Regular cardiac myocyte (primary cell): ENCODE measurements at places on chromosomes 12 and 14. TPM values are rescaled to one million over a fixed set of nuclear protein-coding genes. Genes with fewer than 3 reads are reported as not detected.

The AKAP5 gene
- total RNA-seq = 0.56 and 0.58 TPM in 2 replicates

The KCNK10 gene
- total RNA-seq = not detected in 2 replicates

The B3GNT4 gene
- under 0.01 and 0.77 TPM in 2 replicates for total RNA-seq

The MFAP5 gene
- total RNA-seq = 124 and 311 TPM in 2 replicates

The NXPH4 gene
- 4.4 and 9.6 TPM in 2 replicates for total RNA-seq

The PTPRO gene
- 0.19 and 3.1 TPM in 2 replicates for total RNA-seq

The COX6A1 gene
- total RNA-seq = 729 and 777 TPM in 2 replicates

The NEDD8 gene
- total RNA-seq = 142 and 224 TPM in 2 replicates

The IL22 gene
- total RNA-seq = not detected in 2 replicates

The PRPH gene
- total RNA-seq = under 0.01 and 0.85 TPM in 2 replicates

The TAS2R14 gene
- 1.5 and 3.7 TPM in 2 replicates for total RNA-seq

The PPFIA2 gene
- 0.85 and 0.96 TPM in 2 replicates for total RNA-seq

The RIN3 gene
- 1.3 and 3.7 TPM in 2 replicates for total RNA-seq

The CARMIL3 gene
- not detected in 2 replicates for total RNA-seq

The SDR9C7 gene
- total RNA-seq = not detected in 2 replicates

The FBXL14 gene
- total RNA-seq = 11.0 and 11.9 TPM in 2 replicates

The RTN1 gene
- under 0.01 and 0.19 TPM in 2 replicates for total RNA-seq

The ZFYVE26 gene
- total RNA-seq = 11.3 and 17.8 TPM in 2 replicates

The KRT3 gene
- not detected in 2 replicates for total RNA-seq

The TMEM229B gene
- total RNA-seq = under 0.01 and 4.5 TPM in 2 replicates

The ACVRL1 gene
- 35.1 and 46.5 TPM in 2 replicates for total RNA-seq

The KCNA5 gene
- not detected in 2 replicates for total RNA-seq

The TMTC3 gene
- 61.7 and 71.6 TPM in 2 replicates for total RNA-seq

The RHOJ gene
- total RNA-seq = 2.8 and 13.6 TPM in 2 replicates

The WNT1 gene
- not detected in 2 replicates for total RNA-seq

The DCN gene
- 69.8 and 321 TPM in 2 replicates for total RNA-seq

The CLEC4D gene
- not detected in 2 replicates for total RNA-seq

The IAPP gene
- total RNA-seq = 0.96 TPM in 1 of 2 replicates, not detected in the other

The EML1 gene
- total RNA-seq = 27.2 and 27.9 TPM in 2 replicates
